NCI-H2107 (cell line): ENCODE measurements at places on chromosomes 4 and X.

GRCh38 chr4:32645653-32646052, 1925.5 kb downstream of the PCDH7 start:
- DNase-seq: no peak

DNA sequence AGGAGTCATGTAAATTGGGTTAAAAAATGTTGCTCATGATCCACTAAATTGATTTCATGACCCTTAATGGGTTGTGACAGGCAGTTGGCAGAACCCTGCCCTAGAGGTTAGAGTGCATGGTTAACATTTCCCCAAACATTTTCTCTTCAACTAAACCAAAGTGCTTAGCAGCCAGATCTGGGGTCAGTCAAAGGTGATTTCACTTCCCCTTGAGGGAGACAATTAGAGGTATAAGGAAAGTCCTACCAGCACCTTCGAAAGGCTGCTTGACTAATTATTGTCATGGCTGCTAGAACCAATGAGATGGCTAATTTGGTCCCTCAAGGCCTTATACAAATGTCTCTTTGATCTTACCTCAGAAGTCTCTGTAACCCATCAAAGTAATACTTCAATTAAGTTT, 30.9 kb upstream of the INTS6L start:
- no peak for DNase-seq

DNA sequence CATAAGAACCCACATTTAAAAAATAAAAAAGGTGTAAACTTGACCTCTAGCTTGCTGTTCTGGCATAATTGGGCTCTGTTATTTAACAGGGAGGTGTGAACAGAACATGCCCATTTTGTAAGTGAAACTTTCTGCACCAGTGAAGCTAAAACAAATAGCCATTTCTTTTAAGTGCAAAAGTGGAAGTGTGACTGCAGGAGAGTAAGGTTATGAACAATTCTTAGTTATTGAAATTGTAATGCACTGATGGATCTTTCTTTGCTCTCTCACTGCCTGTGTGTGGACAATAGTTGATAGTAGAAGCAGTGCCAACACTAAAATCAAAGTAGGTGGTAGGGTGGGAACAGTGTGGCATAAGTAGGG, 12.6 kb downstream of the P2RY10 start:
- DNase-seq: no peak

DNA sequence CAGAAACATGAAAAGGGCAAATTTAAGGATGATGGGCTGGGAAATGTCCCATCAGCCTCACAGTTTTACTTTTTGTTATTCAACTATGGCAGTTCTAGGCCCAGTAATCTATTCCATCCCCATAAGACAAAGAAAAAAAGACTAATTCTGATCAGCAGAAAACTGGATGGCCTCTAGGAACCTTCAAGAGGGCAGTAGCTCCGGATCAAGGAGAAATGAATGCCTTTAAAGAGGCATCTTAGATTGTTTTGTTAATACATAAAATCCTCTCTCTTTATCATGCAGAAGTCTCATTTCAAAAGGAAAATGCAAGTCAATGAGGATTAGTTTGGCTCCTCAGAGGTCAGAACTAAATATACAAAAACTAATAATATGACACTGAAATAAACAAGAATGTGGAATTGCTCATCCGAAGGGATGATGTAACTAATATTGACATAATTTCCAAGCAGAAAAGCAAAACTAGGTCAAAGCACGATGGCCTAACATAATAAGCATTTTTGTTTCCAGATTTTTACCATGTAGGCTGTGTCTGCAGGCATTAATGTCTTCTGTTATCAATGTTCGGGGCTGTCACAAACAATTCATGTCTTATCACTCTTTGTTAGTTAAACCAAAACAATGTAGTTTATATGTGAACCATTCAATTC, 8.8 kb downstream of the MID1 start:
- no peak for DNase-seq
